ENCODE measurements at places on chromosomes 2 and 18.

DNA sequence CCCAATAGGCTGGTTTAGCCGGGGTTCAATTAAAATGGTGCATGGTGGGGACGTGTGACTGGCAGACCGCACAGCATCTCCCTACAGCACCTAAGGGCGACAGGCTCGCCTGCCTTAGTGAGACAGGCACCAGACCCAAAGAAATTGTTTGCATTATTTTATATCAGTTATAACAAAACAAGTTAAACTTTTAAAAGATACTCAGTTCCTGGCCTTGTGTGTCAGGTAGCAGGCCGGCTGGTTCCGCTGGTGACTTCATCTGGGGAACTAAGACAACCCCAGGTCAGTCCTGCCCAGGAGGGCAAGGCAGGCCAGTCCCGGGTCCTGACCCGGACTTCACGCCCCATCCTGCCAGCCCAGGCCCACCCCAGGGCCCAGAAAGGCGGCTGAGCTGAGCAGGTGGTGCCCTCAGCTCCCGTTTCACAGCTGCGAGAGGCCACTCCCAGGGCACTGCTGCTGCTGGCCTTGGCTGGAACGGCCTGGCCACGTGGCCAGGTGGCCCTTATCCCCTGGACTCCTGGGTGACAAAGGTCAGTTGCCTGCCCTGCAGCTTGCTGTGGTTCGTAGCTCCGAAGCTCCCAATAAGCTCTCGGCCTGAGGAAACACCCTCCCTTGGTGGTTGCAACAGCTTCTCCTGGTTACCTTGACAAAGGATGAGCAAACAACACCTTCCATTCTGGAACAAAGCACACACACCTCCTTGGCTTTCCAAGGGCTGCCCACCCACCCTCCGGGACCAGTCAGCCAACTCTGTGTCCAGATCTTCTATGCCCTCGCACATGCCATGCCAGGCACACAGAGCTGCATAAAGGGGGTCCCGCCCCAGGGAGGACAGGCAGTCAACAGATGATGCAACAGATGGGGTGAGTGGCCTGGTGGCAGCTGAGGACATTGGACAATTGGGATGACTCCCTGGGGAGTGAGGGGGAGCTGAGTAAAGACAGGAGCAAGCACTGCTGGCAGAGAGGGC, 11.3 kb upstream of the AGXT start:
- no peaks in the 10 kb centered on the region for H3K4me1 ChIP-seq
- H3K27me3 ChIP-seq = no peaks in the 10 kb centered on the region
- no peak for DNase-seq
- H3K36me3 ChIP-seq = no peaks in the 10 kb centered on the region

DNA sequence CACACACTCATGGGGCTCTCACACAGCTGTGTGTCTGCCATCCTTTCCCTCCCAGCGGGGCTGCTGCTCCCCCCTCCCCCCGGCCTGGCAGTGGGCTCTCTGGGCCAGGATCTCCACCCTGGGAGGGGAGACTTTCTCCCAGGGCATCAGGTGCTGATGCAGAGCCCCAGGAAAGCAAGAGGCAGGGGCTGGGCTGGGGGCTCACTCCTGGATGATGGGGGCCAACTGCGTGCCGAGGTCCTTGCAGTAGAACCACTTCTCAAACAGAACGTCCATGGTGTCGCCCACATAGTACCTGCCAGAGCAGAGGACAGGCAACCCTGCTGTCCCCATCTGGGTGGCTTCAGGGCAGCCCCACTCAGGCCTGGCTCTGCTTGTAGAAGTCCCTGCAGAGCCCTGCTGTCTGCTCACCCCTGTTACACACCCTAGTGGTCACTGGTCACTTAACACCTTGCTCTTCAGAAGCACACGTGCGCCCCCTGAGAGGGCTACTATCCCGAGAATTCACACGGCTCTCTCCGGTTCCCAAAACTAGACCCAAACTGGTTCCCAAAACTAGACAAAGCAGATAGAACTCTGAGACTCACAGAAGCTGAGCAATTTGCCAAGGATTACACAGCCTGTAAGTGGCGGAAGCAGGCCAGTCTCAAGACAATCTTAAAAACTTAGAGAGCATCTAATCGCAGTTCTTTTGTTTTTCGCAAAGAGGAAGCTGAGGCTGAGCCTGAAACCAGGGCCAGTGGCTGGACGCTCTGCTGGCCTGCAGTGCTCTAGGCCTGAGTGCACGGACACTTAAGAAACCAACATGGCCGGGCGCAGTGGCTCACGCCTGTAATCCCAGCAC, 6.6 kb upstream of the OXER1 start:
- H3K27ac ChIP-seq = no peak overlapping the region
- no peak overlapping the region for H3K4me3 ChIP-seq
- DNase-seq = peak; percentile 51
- no peaks in the 10 kb centered on the region for H3K36me3 ChIP-seq

- no peak for DNase-seq
- no peaks in the 10 kb centered on the region for H3K36me3 ChIP-seq
- no peaks in the 10 kb centered on the region for H3K4me1 ChIP-seq
- H3K27ac ChIP-seq = no peak overlapping the region
- H3K27me3 ChIP-seq = no peaks in the 10 kb centered on the region
- no peak overlapping the region for H3K4me3 ChIP-seq
Measured at GRCh38 chr2:79191081-79191480, 31.5 kb upstream of the REG3A start.

GRCh38 chr2:28276076-28276618, 116.5 kb upstream of the FOSL2 start:
- peak; percentile 98 for DNase-seq
- H3K27ac ChIP-seq = peak overlapping the region; percentile 78
- no peaks in the 10 kb centered on the region for H3K27me3 ChIP-seq
- H3K4me3 ChIP-seq = peak overlapping the region; percentile 34
